ENCODE measurements at places on chromosomes 13 and 19.

- no peak for DNase-seq
Measured at GRCh38 chr19:30090963-30091362, 148.9 kb downstream of the URI1 start.

DNA sequence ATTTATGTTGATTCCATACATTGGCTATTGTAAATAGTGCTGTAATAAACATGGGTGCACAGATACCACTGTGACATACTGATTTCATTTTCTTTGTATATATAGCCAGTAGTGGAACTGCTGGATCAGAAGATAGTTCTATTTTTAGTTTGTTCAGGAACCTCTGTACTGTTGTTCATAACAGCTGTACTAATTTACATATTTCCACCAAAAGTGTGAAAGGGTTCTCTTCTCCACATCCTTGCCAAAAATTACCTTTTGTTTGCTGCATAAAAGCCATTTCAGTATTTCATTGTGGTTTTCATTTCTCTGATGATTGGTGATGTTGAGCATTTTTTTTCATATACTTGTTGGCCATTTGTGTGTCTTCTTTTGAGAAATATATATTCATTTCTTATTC, 1962.1 kb downstream of the PCDH9 start:
- DNase-seq: no peak

- DNase-seq: no peak
Measured at GRCh38 chr19:52987221-52987620, 24.5 kb upstream of the ZNF816 start.

DNA sequence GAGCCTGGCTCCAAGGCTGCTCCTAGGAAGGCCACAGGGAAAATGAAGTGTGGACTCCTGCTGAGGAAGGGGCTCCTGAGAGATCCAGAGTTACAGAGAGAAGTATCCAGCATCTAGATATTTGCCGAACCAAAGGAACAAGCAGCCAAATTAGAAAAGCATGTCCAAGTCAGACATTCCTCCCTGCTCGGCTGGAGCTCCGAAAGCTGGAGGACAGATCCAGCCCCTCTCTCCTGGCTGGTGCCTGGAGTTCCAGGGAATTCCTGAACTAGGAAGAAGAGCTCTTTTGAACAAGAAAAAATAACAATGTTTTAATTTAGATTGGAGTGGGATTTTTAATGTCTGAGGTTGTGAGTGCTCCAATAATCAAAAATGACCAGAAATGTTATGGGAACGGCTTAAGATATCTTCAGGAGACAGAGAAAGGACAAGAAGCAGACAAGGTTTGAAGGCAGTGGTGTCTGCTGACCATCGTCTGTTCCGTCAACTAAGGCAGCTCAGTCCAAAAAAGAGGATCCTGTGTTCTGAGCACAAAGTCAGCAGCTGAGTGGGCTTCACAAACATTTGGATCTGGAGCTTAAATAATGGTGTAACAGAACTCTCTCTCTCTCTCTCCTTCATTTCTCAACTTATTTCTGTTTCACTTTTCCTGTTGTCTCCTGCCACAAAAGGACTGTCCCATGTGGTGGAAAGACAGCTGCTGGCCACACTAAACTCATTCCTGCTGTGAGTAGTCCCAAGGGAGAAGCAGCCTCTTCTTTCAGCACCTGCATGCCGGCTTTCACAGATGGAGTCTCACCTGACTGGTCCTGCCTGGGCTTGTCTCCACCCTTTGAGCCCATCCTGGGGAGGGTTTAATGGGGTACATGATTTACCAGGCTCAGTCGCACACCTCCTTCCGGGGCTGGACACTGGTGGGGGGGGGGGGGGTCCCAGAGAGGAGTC, 31.5 kb upstream of the IRS2 start:
- DNase-seq: no peak

DNA sequence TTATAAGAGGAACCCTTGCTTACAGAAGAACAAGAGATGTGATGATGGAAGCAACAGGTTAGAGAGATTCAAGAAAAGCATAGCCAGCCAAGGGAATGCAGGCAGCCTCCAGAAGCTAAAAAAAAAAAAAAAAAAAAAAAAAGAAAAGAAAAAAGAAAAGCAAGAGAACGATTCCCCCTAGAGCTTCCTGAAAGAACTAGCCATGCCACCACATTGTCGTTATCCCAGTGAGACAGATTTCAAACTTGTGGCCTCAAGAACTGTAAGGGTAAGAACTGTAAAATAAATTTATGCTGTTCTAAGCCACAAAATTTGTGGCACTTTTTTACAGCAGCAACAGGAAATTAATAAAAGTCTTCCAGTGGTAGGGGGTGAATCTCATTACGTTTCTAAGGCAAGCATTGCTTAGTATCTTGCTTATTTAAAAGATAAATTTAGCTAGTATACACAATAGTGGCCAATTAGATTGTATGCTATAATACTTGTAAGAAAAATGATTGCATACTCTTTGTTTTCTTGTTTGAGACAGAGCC, 21.8 kb downstream of the RFXAP start:
- no peak for DNase-seq

- no peak for DNase-seq
Measured at GRCh38 chr13:43305416-43305815, 282.0 kb downstream of the DNAJC15 start.
